ENCODE measurements at places on chromosomes 2 and 18. TPM values are rescaled to one million over a fixed set of nuclear protein-coding genes. Genes with fewer than 3 reads are reported as not detected.

The SERPINB4 gene
- not detected for total RNA-seq

The ADD2 gene
- 122 TPM for total RNA-seq

The DIPK1C gene
- total RNA-seq: 19.0 TPM

The BIRC6 gene
- total RNA-seq: 103 TPM

The ANKRD30B gene
- 0.33 TPM for total RNA-seq

The MARCHF4 gene
- total RNA-seq: 4.0 TPM

The RGPD4 gene
- total RNA-seq: not detected

The PID1 gene
- 41.4 TPM for total RNA-seq

The EPHA4 gene
- 60.9 TPM for total RNA-seq

The REG3G gene
- total RNA-seq: 0.50 TPM

The MEX3C gene
- 55.5 TPM for total RNA-seq

The RNPEPL1 gene
- 16.1 TPM for total RNA-seq

All from spinal cord (tissue), 10 donors.